Suppressor macrophage treated with lipopolysaccharide for 1 hour (primary cell): ENCODE measurements at places on chromosomes 5 and 9.

DNA sequence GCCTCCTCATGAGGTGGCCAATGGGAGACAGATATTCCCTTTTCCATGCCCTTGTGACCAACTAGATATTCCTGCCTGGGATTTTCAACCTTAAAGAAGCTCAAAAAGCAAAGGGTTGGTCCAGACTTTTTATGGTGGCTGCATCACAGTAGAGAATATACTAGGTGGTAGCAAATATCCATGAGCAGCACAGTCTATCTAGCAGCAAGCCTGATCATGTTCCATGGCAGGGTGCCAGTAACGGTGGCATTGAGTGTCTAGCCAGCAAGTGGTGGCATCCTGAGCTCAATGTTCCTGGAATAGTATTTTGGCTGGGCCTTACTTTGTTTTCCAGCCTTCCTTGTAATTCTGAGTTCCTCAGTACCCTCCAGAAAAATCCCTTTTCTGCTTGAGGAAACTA, 25.8 kb downstream of the CDC25C start:
- no peak for DNase-seq

DNA sequence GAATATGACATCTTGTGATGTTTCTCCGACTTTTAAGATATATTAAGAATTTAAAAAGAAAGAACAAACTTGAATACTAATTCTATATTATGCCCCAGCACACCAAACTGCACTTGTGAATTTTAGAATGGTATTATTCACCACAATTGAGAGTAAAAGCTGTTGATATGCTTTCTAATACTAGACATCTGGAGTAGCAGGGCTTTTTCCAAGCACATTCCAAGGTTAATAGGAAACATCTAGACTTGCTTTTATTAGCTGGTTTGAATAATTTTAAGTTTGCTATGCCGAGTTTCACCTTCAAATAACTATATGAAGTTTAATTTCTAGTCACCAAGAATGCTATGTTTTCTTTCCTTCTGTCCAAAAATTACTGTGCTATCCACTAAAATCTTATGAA, 13.5 kb downstream of the NREP start:
- no peak for DNase-seq

- DNase-seq: no peak
Observed at GRCh38 chr9:132069046-132069898, 10.4 kb downstream of the MED27 start.

DNA sequence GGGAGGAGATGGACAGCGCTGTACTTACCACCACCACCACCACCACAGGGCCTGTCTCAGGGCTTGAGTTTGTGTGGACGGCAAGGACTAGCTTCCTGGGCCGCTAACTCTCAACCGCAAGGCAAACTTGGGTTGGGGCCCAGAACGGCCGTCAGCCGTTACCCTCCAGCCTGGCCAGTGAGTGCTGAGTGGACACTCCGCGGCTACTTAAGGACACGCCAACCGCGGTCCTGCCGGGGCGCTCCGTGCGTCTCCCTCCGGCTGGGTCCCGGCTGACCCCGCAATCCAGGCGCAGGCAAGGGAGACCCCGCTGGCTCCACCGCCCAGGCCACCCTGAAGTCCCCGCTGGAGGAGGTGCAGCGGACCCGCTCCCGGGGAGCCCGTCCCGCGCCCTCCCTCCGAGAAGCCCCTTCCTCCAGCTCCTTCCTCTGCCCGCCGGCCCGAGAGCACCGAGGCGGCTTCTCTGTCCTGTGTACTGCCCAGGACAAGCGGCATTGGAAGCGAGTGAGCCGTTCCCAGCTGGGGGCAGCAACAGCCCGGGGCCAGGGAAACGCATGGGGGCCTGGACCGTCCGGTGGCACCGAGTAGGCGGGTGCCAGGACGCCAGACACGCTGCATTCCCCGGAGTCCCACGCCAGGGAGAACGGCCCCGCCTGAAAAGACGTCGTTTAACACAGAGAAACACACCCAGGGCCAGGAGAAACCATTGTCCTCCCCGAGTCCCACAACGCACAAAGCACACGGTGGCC, 46.6 kb downstream of the HABP4 start:
- DNase-seq: peak; percentile 6

- no peak for DNase-seq
Observed at GRCh38 chr5:64895748-64896147, 127.0 kb downstream of the CWC27 start.

- DNase-seq: no peak
Observed at GRCh38 chr5:911601-912000, 18.9 kb downstream of the TRIP13 start.

- no peak for DNase-seq
Observed at GRCh38 chr9:98900244-98900643, 43.5 kb upstream of the COL15A1 start.

DNA sequence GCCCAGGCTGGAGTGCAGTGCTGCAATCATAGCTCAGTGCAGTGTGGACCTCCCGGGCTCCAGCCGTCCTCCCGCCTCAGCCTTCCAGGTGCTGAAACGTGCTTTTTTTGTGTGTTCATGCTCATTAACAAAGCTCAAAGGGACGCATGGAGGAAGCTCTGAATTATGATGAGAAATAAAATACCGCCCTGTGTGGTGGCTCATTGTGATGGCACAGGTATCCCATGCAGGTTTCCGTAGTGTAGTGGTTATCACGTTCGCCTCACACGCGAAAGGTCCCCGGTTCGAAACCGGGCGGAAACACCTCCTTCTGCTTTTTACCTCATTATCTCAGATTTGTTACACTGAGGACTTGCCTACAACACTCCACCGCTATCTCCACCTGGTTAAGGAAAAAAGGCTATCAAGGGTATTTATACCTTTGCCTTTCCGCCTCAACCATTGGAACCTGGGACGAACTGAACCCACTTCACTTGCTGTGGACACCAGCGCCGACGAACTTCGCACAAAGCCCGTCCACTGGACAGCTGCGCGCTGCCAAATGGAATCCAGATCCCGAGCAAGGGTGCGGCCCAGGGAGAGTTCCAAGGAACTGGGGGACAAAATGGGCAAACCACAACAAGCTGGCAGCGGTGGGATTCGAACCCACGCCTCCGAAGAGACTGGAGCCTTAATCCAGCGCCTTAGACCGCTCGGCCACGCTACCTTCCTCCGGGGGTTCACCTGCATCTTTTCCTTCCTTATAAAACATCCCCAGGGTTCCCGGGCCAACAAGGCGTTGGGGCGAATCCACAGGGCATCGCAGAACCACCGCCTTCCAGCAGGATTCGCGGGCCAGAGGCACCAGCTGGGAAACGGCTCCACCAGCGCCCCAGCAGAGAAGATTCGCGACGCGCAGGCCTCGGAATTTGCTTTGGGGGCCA, 26.3 kb downstream of the OR2V2 start:
- no peak for DNase-seq

DNA sequence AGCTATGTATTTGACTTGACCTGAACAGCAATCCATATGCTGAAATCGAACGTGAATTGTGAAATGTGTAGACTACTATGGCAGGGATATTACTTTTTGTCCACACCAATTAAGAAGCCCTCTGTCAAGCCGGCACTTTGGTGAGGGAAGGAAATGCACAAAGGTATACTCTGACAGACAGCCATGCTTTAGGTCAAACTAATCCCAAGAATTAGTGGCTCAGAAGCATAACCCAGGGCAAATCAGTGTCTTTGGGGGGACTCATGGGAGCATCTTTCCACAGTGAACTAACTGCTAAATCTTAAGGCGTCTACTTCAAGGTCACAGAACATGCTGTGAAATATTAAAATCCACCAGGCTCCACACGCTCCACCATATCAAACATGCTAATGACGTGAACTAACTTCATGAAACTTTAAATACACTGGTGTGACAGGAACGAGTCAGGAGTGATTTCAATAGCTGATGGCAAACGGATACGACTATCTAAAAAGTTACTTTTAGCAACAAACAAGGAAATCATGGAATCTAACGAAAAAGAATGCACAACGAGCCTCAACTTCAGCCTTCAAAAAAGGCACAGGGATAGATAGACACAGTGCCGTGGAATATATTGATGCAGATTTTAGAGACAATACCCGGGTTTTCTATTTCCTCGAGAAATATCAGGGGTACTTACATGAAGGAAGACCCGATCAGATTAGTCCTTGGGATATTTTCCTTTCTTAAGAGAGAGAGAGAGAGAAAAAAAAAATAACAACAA, 527 bp downstream of the MEF2C start:
- no peak for DNase-seq

- DNase-seq: no peak
Observed at GRCh38 chr5:155727512-155728145, 599.3 kb upstream of the SGCD start.

DNA sequence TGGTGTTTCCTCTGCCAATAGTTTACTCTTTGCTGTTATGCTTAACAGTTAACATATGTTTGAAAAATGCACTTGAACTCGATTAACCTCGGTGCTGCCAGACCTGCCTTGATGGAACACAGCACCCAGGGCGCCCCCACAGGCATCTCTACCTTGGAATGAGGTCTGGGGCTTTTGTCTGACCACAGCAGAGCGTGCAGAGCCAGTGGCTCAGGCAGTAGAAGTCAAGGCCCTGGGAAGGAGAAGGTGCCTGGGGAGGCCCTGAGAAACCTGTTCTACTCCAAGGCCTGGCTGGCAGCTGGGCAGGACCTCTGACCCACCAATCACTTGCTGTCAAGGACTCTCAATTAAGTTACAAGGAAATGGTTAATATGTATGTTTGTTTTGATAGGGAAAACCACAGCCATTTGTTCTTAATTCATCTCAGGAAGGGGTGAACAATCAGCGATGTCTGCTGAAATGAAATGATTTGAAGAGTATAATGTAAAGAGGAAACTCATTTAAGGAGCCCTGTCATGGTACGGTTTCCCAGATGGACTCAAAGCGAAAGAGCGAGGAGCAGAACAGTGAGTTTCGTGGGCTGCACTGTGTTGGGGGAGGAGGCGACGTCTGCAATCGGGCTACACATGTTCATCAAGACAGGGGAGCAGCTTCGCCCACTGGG, 21.9 kb downstream of the MACROH2A1 start:
- DNase-seq: peak; percentile 65

GRCh38 chr5:143914756-143915155, 102.8 kb downstream of the HMHB1 start:
- DNase-seq: no peak

DNA sequence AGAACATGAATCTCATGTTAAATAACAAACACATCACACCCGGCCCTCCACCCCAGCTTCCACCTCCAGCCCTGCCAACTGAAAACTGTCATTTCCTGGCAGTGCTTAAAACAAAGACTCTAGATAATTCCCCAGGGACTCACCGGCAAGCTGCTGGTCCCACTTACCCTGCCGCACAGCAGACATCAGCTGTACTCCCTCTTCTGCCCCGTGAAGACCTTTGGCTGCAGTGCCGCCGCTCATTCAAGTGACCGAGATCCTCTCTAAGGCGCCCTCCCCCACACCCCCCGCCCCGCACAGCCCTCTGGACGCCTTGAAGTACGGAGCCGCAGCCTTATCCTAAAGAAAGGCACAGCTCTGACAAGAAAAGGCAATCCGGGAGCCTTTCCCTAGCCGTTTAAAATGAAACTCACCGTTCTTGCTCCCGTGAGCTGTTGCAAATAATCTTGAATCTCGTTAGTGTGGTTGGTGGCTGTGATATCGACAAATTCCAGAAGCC, 434 bp downstream of the GLRX start:
- peak; percentile 78 for DNase-seq

DNA sequence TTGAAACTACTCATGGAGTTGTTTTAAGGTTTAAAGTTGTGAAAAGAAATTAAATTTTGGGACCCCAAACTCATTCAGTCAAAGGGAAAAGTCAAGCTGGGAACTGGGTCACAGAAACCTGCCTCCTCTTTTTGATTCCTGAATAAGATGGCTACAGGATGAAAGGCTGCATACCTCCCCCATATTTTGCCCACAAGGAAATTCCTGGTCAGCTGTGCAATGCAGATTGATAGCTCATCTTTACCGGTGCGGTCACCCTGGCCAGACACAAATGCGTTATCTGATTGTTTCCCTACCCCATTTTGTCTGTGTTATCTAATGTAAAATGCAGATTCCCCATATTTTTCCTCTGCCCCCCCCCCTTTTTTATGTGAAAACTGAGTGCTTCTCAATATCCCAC, 1.3 kb downstream of the HAVCR2 start:
- peak; percentile 46 for DNase-seq

DNA sequence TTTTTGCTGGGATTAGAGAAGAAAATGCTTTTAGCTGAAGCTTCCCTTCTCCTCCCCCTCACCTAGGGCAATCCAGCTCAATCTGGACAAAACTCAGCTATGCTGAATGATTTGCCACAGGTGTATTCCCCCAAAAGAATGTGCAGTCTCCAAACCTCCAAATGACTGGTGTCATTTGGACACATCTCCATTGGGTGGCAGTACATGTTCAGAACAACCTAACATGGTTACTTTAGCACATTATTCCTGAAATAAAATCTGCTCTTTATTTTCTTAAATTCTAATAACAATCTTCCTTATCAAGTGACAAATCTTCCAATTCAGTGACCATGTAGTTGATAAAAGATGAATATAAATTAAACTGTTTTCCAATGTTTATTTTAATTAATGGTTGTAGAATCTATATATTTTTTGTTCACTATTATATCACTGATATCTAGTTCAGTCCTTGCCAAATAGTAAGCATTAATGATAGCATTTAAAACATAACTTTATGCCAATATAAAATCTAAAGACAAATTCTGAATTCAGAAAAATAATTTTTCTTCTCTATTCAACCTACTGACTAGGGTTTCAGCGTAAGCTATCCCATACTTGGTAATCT, 61.3 kb upstream of the MOCS2 start:
- DNase-seq: peak; percentile 41

- DNase-seq: peak; percentile 20
Observed at GRCh38 chr5:31598640-31599611, 40.0 kb upstream of the PDZD2 start.

DNA sequence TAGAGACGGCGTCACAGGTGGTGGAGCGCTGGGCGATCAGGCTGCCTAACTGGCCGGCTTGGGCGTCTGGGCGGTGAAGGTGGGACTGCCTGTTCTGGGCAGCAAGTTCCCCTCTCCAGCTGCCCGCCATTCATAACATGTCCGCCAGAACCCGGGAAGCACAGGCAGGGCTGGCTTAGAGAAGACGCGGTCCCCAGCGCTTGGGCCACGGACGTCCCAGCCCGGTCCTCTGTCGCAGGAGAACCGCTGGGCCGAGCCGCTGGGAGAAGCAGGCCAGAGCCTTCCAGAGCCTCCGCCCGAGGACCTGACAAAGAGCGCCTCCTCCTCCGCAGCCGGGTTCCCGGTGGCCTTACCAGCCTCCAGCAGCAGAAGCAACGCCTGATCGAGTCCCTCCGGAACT, 15.2 kb upstream of the HAND1 start:
- no peak for DNase-seq
